ENCODE measurements at places on chromosomes 12 and 14.

DNA sequence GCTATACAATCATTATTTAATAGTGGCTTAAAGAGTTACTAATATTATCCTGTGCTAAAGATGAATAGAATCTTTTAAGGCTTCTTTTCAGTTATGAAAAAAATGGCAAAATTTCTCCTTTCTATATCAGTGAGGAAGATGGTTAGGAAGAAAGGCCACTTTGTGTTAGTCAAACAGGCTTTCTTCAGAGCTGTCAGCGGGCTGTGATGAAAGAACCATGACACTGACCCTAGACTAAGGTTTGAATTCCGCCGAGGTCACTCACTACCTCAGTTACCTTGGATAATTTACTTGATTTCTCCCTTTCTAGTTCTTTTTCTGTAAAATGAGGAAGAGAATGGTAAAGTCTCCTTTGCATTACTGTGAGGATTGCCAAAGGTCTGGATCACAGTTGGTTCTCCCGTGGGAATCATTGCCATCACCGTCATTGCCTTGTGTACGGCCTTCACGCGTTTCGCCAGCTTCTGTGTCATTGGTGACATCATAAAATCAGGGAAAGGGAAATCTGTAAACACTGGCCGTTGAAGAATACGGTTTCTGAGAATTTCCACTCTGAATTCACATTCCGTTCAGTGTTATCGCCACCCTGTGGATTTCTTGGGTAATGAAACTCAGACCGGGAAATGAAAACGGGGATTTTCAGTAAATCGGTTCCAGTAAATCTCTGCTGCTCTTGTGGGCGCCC lies 26.7 kb upstream of the YBX3 start:
- peak; percentile 97 for DNase-seq

DNA sequence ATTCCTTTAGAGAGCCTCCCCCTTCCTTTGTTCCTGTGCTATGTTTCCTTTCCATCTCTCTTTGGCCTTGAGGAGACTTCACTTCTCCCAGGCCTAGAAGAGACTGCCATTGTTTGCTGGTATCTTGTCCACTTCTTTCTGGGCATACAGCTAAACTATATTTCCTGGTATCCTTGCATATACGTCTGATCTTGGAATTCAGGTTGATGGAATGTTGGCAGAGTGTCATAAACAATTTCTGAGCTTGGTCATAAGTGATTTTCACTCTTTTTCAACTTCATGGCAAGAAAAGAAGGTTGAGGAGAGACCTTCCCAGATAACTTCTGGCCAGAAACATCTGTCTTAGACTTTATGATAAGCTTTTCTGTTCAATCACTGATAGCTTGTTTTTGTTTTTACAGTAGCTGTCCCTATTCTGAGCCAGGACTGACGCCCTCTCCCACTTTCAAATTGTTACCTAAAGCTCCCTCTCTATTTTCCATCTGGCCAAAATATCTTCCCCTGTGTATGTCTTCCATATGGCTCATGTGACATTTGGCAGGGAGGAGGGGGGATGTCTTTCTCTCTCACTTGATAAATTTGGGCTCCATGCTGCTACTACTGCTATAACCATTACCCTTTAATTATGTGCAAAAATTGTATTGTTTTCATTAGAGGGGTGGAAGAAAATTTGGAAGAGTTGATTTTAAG lies 457.0 kb downstream of the ADAMTS20 start:
- DNase-seq, result peak; percentile 20

DNA sequence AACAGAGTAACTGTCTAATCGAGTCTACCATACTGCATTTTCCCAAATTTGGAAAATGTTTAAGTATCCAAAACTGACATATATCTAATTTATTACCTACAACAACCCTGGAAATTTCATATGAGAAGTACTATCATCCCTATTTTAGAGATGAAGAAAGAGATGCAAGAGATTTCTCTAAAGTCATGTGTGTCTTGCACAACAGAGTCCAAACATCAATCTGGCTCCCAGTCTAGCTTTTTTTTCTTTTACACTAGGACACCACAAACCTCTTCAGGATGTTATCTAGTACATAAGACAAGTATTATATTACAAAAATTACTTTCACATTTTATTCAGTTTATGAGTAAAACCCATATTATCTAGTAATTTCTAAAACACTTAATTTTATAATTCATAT lies 39.1 kb downstream of the CAPS2 start:
- peak; percentile 7 for DNase-seq

- DNase-seq, result no peak
Measured at GRCh38 chr14:94284221-94284620, 8.8 kb downstream of the SERPINA10 start.

DNA sequence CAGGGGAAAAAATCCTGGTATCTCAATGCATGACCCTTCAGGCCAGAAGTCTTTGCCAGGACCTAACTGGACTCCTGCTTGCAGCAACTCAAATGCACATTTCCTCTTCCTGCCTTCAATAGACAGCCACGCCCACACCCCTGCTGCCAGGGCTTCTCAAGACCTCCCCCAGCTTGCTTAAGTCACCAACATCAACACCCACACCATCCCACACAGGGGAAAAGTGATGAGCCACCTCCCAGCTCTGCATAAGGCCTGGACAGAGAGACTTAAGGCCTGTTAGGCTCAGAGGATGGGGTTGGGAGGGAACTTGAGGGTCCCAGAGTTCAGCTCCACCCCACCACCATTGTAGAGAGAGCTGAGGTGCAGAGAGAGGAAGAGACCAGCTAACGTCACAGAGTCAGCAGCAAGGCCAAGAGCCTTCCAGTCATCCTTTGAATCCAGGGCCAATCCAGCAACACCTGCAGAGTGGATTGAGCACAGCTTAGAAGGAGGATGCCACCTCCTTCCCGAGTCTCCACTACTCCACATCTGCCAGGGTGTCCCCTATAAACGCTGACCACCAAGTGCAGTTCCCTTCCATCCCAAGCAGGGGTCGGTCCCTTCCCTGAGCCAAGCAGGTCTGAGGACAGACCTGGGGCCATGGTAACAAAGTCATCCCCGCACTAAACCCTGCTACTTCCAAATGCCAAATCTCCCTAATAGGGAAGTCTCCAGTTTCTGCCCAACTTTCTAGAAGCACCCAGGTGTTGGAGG lies 50.0 kb downstream of the KDM2B start:
- DNase-seq, result peak; percentile 83

- peak; percentile 0 for DNase-seq
Measured at GRCh38 chr12:102406033-102406584, 74.3 kb downstream of the IGF1 start.

DNA sequence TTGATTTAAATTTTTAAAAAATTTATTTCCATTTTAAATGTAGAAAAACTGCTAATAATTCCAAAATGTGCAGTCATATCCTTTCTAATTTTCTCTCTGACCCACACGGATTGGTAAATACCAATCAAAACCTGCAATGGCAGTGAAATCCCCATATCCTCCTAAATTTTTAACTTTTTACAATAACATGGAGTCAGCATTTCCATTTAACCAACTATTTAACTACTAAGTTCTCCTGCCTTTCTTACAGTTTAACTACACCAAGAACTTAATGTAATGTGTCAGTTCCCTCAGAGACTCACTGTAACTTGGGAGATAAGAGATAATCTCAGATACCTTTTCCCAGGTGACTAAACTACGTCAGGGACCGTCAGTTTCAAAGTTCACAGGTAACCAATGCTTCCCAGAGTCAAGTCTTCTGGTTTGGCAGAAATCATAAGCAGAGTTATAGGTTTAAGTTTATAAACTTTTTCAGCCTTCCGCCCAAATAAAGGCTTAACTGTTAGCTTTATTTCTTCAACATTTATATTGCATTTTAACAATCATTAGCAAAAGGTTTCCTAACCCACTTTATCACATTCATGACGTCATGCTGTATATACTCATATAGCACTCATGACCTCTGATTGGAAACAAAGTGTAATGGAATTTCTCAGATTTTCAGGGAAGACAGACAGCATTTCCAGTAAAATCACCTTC lies 7.6 kb downstream of the KRAS start:
- DNase-seq, result no peak

- no peak for DNase-seq
Measured at GRCh38 chr12:47361389-47362021, 281.7 kb upstream of the AMIGO2 start.

DNA sequence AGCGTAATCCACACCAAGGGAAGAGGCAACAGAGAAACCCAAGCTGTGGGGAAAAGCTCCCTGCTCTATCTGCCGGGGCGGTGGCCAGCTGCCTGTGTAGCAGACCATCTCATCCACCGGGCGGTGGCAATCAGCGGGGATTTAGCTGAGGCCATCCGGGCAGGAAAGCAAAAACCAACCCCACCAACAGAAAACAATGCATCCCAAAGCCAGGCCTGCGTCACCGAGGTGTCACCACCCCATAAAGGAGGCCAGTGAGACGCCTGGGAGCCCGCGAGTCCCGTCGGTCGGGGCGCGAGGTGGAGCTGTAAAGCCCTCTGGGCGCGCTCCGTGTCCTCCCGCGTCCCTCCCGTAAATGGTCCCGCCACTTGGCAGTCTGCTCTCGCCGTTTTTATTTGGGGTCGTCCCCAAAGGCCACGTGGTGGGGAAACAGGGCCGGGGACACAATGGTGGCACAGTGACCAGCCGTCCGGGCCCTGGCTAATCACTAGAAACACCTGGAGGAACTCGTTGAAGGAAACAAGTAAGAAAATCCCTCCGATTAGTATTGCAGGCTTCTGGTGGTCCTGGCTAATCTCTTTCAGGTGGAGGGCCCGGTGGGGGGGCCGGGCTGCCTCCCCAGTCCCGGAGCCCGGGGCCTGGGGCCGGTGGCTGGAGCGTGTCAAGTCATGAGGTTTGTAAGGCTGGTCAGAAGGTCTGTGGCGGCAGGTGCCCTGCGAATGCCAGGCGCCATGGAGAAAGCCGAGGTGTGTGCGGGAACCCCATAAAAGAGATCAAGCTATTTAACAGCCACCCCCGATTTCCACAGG lies 94.7 kb upstream of the GSC start:
- DNase-seq, result no peak

DNA sequence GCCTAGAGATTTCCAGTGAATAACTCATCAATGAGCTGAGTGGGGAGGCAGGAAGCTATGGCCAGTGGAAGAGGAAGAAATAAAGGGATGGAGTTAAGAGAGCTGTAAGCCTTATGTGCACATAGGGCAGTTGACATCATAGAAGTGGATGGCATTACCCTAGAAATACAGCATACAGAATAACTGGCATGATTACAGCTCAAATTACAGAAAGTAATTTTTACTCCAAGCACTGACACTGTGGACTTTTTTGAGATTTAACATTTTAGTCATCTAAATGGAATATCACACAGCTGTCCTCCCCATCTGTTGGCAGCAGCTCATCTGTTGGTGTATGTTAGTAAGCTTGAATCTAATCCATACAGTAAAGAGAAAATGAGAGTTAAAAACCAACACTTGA lies 5.4 kb upstream of the IPO8 start:
- DNase-seq, result no peak

DNA sequence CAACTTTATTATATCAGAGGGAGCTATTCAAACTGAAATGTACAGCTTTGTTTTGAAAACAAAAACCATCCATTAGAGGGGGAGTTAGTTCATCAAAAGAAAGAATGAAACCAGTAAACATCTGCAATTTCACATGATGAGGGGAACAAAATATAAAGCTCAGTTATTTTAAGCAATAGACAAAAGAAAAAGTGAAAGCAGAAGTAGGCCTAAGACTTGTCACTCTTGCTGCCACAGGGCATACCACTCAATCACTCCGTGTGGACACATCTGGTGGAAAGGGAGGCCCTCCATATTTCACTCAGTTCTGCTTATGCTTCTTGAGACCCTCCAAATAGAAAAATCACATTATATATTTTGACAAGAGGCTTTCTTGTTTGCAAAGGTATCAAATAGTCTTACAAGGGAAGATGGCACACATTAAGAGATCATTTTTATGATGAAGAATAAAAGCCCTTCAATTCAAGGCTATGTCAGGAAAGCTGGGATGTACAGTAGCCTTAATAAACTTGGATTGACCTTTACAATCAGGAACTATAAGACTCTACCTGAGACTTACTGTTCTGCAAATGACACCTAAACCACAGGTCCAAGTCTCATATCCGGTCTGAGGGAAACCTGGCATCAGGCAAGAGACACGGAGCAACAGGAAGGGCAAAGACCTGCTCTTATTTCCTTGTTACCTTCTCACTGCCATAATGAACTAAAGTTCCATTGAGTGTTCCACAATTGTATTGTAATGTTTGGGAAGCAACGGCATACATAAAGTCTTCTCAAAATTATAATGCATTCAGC lies 222.5 kb upstream of the GRIP1 start:
- DNase-seq, result no peak

- DNase-seq, result no peak
Measured at GRCh38 chr12:79233341-79233781, 368.8 kb downstream of the SYT1 start.

DNA sequence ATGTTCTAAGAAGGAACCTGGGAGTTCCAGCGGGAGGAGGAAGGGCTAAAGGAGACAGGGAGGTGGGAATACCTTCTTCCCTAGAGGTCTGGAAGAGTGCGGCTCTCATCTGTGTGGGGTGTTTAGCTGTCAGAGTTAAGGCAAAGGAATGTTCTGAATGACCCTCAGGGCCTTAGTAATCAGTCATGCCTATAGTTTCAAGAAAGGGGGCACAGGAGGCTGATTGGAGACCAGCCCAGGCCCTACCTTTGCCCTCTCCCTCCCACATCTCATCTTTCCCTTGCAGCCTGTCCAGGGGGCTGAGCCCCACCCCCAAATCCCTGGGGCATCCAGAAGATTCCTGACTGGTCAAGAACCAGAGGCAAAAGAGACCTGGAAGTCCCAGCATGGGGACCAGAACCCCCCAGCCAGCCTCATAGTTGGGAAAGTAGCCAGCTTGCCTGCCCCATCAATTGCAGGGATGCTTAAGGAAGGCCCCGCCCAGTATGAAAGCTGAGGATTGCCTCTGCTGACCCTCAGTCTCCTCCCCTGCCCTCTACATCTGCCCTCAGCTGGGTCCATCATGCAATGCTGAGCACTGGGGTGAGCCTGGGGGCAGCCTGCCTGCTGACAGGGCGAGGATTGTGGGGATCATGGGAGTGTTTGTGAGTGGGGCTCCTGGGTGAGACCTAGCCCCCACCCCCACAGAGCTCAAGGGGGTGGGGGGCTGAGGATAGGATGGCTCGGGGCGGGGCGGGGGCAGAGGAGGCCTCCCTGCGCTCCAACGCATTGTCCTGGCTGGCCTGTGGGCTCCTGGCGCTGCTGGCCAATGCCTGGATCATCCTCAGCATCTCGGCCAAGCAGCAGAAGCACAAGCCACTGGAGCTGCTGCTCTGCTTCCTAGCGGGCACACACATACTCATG lies 1.8 kb downstream of the GPR162 start:
- no peak for DNase-seq

Measured in choroid plexus epithelial cell (primary cell).